MCF 10A (cell line): ENCODE measurements at places on chromosomes 7 and 10. TPM values are rescaled to one million over a fixed set of nuclear protein-coding genes. Genes with fewer than 3 reads are reported as not detected.

The ZCCHC24 gene
- total RNA-seq = 2.8 and 3.1 TPM in 2 replicates

The ARMH3 gene
- total RNA-seq = 17.6 and 18.9 TPM in 2 replicates

The CYP51A1 gene
- total RNA-seq = 124 and 148 TPM in 2 replicates

The ATOH7 gene
- total RNA-seq = not detected in 2 replicates

The EBLN1 gene
- not detected in 2 replicates for total RNA-seq

The SKIDA1 gene
- total RNA-seq = 0.56 and 1.2 TPM in 2 replicates

The MYOF gene
- total RNA-seq = 167 and 181 TPM in 2 replicates

The EZH2 gene
- 30.6 and 48.1 TPM in 2 replicates for total RNA-seq

The ZPBP gene
- total RNA-seq = not detected in 2 replicates

The LBX1 gene
- total RNA-seq = not detected in 2 replicates

The LRIT1 gene
- total RNA-seq = not detected in 2 replicates

The CARD11 gene
- not detected in 2 replicates for total RNA-seq

The PHF14 gene
- total RNA-seq = 25.3 and 39.6 TPM in 2 replicates

The CCT6A gene
- 208 and 222 TPM in 2 replicates for total RNA-seq

The TET1 gene
- 0.05 TPM in 1 of 2 replicates, not detected in the other for total RNA-seq

The UCMA gene
- not detected in 2 replicates for total RNA-seq

The THNSL1 gene
- total RNA-seq = 7.6 and 7.9 TPM in 2 replicates

The PYROXD2 gene
- 4.0 and 7.9 TPM in 2 replicates for total RNA-seq

The SLC29A4 gene
- 0.56 and 0.96 TPM in 2 replicates for total RNA-seq

The SFXN4 gene
- total RNA-seq = 33.2 and 44.7 TPM in 2 replicates

The SPRN gene
- total RNA-seq = not detected in 2 replicates

The PLEKHS1 gene
- total RNA-seq = not detected in 2 replicates

The SUN3 gene
- total RNA-seq = 0.22 TPM in 1 of 2 replicates, not detected in the other

The EN2 gene
- total RNA-seq = not detected in 2 replicates
